IMR-90 (cell line): ENCODE measurements at places on chromosomes 3 and 15. TPM values are rescaled to one million over a fixed set of nuclear protein-coding genes. Genes with fewer than 3 reads are reported as not detected.

TGM5 gene
- not detected in 2 replicates for total RNA-seq

MME gene
- total RNA-seq: 19.4 and 22.8 TPM in 2 replicates

C3orf85 gene
- not detected in 2 replicates for total RNA-seq

ZNF774 gene
- total RNA-seq: 1.1 TPM in 2 replicates

FBXW12 gene
- total RNA-seq: not detected in 2 replicates

PTX3 gene
- total RNA-seq: 96.7 and 97.9 TPM in 2 replicates

DIS3L gene
- total RNA-seq: 12.2 and 14.5 TPM in 2 replicates

COL6A5 gene
- not detected in 2 replicates for total RNA-seq

UBAP1L gene
- 0.28 and 0.36 TPM in 2 replicates for total RNA-seq

LRIG1 gene
- total RNA-seq: 69.2 and 87.8 TPM in 2 replicates

GOLGA8R gene
- total RNA-seq: 0.72 and 1.1 TPM in 2 replicates

SLC12A8 gene
- total RNA-seq: 1.9 and 2.2 TPM in 2 replicates

NR1I2 gene
- total RNA-seq: not detected in 2 replicates

FRMD5 gene
- 5.4 and 5.6 TPM in 2 replicates for total RNA-seq

PDCD10 gene
- 36.7 and 63.0 TPM in 2 replicates for total RNA-seq

ANKDD1A gene
- total RNA-seq: 2.8 and 3.6 TPM in 2 replicates

CLRN1 gene
- not detected in 2 replicates for total RNA-seq

NRROS gene
- total RNA-seq: under 0.01 TPM in 1 of 2 replicates, not detected in the other

MST1R gene
- under 0.01 TPM in 1 of 2 replicates, not detected in the other for total RNA-seq

ERICH6 gene
- under 0.01 TPM in 1 of 2 replicates, not detected in the other for total RNA-seq

P3H2 gene
- total RNA-seq: 54.7 and 74.4 TPM in 2 replicates

AMIGO3 gene
- total RNA-seq: not detected in 2 replicates

AQP9 gene
- total RNA-seq: not detected in 2 replicates

IMPG2 gene
- 0.18 and 0.28 TPM in 2 replicates for total RNA-seq

CCR9 gene
- total RNA-seq: not detected in 2 replicates

ADAMTS7 gene
- 0.83 and 1.4 TPM in 2 replicates for total RNA-seq
